ENCODE measurements at places on chromosomes 13 and 19.

GRCh38 chr13:30337061-30337610 is 29.8 kb upstream of the KATNAL1 start:
- no peak for DNase-seq

DNA sequence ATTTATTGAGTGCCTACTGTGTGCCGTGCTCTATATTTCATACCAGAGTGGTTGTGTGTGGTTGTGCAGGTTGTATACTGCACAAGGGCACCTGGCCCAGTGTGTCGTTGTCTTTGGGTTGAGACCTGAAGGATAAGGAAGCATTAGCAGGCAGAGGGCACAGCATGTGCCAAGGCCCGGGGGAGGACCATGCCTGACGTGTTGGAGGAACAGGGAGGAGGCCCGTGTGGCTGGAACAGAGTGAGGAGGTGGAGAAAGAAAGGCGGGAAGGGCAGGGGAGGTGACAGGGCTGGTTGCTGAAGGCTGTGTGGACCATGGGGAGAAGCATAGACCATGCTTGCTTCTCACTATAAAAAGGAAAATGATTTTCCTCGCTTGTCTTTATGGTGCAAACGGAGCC is 26.8 kb downstream of the CELF5 start:
- DNase-seq = no peak

- DNase-seq = no peak
Measured at GRCh38 chr19:56125806-56126590, 4.9 kb upstream of the ZNF787 start.

DNA sequence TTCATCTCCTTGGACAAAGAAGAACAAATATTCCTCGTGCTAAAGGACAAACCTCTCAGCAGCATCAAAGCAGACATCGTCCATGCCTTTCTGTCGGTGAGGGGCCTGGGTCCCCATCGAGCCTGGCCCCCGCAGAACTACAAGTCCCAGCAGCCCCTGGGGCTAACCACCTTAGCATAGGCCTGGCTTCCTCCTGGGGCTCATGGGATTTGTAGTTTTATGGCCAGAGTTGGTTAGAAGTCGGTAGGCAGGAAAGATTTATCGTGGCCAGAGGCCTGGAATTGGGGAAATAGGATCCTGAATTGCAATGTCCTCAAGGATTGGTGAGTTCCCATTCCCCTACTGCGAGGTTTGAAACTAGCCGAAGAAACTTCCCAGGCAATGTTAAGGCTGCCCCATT is 19.6 kb downstream of the TMEM150B start:
- DNase-seq = no peak

GRCh38 chr13:111006506-111007031 is 91.7 kb upstream of the ANKRD10 start:
- DNase-seq = peak; percentile 23

GRCh38 chr13:20428666-20429644 is 96.7 kb downstream of the CRYL1 start:
- no peak for DNase-seq

- DNase-seq = no peak
Measured at GRCh38 chr19:55913643-55914268, 18.4 kb downstream of the NLRP13 start.

GRCh38 chr13:24938966-24939365 is 157.0 kb upstream of the PABPC3 start:
- DNase-seq = no peak

GRCh38 chr13:49877629-49878218 is 58.4 kb downstream of the SPRYD7 start:
- DNase-seq = no peak

GRCh38 chr19:16112778-16113177 is 1.1 kb downstream of the RAB8A start:
- DNase-seq = no peak

- no peak for DNase-seq
Measured at GRCh38 chr19:31594701-31595100, 245.5 kb upstream of the TSHZ3 start.

DNA sequence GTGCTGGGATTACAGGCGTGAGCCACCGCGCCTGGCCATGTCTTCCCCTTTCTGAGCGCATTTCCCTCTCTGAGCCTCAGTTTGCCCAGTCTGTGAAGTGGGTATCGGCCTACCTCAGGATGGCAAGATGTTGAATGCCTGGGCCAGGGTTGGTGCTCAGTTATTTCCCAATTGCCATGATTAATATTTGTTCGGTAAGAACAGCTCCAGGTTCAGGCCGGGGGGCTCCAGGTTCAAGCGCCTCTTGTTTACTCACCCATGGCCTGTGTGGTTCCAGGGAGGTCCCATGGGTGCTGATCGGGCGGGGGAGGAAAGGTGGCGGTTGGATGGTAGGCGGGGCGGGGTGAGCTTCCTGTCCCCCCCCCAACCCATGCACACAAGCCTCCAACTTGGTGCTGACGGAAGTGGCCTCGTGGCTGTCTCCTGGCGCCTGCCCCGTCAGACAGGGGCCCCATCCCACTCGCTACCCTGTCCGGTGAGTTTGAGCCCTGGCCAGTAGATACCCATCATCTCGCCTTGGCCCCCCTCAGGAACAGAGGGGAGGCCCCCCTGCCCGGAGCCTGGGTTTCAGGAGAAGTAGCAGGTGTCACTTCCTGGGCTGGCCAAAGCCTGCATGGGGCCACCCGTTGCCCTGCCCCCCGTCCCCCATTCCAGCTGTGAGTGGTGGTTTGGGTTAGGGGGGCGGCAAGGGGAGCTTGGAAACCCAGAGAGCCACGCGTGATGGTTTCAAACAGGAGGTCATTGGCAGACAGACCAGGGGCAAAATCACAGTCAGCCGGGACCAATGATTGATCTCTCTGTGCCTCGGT is at the start of gene FCHO1:
FCHO1 (plus strand) TSS at position 375 of the 809 bp plus-strand sequence. CDS start 3,688 bp downstream, outside the sequence.
- DNase-seq = no peak

DNA sequence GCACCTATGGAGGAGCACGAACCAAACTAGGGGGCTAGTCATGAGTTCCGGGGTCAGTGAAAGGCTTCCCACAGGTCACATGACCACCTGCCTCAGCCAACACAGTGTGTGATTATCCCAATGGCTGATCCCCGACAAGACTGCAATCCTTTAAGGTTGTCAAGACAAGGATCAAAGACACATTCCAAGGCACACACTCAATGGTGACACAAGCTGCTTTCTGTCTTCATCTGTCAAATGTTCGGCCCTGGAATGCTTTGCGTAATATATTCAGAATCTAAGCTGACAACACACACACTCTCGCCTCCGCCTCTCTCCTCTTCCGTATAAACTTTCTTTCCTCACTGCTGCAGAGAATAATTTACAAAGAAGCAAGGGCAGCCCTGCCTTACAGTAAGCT is 11.7 kb downstream of the RANBP3 start:
- DNase-seq = no peak

DNA sequence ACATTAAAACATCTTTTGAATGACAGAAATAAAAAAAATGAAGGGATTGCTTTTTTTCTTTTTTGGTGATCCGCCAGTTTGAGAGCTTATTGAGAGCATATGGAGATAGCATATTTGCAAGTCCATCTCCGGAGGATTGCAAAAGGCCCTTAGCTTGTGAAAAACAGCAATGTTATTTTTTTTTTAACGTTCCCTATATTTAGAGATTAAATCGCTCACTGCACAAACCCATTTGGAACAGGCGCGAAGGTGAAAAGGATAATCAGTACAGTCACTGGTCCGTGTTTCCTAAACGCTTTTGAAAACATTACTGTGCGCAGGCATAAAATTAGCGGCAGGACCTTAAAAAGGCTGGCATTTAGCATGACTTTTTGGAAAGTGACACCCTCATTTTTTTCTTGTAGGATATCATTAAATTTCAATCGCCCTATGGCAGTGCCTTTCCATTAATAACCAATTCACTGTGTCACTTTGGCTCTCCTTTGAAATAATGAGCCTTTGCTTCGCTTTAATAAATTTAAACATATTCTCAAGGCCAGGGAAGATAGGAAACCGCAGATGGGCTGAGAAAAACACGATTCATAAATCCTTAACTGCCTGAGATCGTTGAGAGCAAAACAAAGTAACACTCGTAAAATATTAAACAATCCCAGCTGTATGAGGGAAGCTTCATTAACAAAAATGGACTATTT is 342.2 kb downstream of the DACH1 start:
- DNase-seq = no peak

GRCh38 chr13:97559981-97560380 is 126.0 kb downstream of the RAP2A start:
- no peak for DNase-seq

DNA sequence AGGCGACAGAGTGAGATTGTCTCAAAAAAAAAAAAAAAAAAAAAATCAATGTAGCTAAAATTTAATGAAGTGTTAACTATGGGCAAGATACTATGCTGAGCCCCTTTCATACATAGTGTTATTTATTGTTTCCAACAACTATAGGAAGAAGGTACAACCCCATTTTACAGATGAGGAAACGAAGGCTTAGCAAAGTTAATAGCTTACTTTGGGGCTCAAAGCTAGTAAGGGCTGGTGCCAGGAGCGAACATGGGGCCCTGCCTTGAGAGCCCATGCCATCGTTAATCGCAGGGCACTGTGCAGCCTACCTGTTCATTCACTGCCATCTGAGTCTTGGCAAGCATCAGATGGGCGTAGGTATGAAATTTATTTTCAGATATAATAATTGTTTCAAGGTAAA is 1.9 kb upstream of the FRY start:
- DNase-seq = no peak

DNA sequence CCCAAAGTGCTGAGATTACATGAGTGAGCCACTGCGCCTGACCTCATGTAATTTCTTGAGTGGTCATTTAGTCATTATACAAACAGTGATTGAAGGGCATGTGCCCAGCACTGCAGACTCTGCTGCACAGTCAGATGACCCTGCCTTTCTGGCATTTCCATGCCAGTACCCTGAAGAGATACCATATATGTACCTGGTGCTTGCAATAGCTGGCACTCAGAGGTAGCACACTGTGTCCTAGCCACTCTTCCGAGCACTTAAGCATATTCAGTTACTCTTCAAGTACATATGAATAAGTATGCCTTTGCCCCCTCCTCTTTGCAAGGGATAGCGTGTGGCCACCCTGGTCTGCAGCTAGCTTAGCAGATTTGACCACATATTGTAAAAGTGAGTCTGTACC is 15.5 kb downstream of the STX10 start:
- no peak for DNase-seq

- DNase-seq = no peak
Measured at GRCh38 chr13:39039041-39039440, 785 bp downstream of the NHLRC3 start.

DNA sequence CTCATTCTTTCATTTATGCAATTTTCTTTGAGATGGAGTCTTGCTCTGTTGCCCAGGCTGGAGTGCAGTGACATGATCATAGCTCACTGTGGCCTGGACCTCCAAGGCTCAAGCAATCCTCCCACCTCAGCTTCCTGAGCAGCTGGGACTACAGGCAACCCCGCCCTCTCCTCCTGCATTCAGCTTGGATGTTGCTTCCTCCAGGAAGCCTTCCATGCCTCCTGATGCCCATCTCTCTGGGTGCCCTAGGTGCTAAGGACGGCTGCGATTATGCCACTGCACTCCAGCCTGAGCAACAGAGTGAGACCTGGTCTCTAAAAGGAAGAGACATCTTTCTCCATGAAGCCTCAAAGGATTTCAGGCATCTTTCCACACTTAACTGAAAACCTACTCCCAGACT is 161.8 kb downstream of the PTPRS start:
- DNase-seq = no peak

GRCh38 chr19:2973229-2973628 is 4.1 kb upstream of the TLE6 start:
- no peak for DNase-seq

- DNase-seq = no peak
Measured at GRCh38 chr13:24865163-24865953, 101.4 kb downstream of the RNF17 start.

- DNase-seq = no peak
Measured at GRCh38 chr13:89199138-89199537, 1528.0 kb downstream of the SLITRK5 start.

DNA sequence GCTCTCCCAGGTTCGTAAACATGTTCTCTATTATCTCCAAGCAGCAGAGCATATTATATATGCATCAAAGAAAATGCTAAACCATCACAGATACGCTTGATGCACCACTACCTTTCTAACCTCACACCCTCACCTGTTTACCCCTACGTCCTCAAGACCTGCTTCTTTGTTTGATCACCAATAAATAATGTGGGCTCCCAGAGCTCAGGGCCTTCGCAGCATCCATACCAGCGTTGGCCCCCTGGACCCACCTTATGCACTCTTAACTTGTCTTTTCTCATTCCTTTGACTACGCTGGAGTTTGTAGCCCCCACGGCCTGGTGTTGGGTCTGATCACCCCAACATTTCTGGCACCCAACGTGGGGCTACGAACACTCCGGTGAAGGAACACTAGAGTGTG is 10.0 kb upstream of the ZNF443 start:
- DNase-seq = no peak

DNA sequence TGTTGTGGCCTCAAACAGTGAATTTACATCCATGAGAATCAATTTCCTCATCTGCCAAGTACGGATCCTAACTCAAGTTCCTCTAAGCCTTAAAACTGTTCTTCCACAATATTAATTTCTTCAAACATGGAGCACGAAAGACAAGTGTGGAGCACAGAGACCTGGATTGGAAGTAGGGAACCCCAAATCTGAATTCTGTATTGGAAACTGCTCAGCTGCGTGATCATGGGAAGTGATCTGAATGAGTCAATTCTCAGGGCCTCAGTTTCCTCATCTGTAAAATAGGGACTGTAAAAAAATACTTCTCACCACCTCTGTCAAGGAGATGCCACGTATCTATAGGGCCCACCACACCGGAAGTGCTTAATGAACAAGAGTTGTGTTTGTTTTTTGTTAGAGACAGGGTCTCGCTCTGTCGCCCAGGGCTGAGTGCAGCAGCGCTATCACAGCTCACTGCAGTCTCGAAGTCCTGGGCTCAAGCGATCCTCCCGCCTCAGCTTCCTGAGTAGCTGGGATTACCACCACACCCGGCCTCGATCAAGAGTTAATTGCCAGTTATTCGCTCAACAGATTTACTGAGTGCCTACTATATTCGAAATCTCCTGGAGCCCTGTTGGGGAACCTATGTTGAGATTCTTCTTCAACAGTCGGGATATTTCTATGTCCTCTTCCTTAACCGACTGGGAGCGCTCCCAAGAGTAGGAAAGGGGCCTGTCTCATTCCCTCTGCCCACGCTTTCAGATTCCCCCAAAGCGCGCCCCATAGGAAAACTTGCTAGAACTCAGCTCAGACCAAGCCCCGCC is 1.6 kb downstream of the SERTAD3 start:
- DNase-seq = no peak

DNA sequence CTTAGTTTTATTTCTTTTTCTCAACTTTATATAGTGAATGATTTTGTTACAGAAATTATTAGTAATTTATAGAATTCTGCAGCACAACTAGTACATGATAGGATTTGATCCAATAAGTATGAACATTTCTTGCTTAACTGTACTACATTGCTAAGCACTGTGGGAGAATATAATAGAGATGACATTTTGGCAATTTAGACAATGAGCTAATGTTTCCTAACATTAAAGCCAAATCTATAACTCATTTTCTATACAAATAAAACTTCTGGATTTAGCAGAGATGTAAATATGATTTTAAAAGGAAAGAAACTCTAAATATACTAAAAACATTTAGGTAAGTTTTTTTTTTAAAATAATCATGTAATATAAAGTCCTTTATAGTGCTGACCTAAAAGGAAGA is 87.3 kb downstream of the FNDC3A start:
- no peak for DNase-seq

All from AG04449 (cell line).